Hypothalamus (tissue), 51 donors: ENCODE measurements at places on chromosomes 1 and 21.

DNA sequence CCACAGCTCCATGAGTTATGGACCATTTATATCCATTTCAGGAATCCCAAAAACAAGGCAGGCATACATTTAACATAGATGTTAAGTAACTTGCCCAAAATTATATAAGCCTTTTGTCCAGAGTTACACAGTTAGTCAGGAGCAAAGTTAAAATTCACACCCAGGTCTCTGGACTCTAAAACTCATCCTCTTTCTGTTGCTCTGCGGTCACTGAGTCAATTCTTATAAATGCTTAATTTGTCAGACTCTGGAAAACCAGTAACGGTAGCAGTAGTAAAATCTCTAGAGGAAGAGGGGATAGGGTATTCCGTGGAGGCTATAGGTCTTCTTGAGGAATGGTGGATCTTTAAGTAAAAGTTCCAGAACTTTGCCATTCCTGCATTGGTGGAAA, 223.6 kb upstream of the JUN start:
- no peak for DNase-seq

DNA sequence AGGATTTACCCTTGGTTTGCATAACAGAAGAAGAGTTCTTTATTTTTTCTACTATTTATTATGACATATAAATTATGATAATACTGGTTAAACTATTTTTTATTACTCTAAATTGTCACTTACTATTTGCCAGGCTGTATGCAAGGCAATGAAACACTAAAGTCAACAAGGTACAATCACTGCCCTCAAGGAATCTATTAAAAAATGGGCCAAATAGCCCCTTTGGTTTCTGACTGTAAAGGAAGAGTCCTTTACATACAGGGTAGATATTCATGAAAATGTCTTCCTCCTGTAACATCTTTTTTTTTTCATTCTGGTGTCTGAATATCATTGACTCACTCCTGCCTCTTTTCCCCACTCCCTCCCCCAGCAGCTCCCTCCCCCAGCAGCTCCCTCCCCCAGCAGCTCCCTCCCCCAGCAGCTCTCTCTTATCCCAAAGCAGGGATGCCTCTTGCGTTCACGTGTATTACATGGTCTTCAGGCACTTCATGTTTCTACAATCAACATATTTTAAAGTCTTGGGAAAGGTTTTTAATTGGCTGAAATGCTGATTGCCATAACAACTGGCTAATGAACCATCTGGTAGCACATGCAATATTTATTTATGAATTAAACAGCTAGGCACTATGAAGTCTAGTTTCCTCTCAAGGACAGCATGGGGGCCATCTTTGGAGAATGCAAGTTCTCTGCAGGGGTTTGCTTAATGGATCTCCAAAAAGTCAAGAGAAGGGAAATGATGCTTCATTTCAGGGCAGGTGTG, 400.4 kb upstream of the PLXNA2 start:
- DNase-seq: no peak

DNA sequence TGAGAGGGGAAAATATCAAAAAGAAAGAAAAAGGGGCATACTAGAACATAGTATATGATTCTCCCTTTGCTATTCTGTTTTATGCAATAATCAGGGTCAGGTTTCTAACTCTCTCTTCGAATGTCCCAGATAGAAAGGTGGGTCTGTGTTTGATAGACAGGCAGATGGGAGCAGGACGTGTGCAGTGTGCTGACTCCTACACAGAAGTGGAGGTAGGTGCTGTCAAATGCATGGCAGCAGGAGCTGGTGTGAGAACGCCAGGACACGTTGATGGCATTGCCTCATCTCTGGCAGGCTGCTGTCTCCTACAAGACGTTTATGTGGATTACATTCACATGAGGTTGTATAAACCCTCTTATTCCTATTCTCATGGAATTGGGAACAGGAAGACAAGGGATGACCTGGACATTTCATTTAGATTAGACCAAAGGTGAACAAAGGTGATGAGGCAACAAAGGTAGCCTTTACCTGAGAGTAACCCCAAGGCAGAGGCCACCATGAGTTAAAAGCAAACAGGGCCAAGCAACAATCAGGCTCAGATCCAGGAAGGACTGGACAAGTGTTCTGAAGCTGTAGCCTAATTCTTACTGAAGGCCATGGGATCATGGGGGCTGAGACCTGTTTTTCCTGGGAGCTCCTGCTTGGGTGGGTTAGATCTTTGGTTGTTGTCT, 37.8 kb downstream of the KCNK1 start:
- no peak for DNase-seq

GRCh38 chr21:40680311-40680710, 166.6 kb downstream of the DSCAM start:
- DNase-seq: no peak

DNA sequence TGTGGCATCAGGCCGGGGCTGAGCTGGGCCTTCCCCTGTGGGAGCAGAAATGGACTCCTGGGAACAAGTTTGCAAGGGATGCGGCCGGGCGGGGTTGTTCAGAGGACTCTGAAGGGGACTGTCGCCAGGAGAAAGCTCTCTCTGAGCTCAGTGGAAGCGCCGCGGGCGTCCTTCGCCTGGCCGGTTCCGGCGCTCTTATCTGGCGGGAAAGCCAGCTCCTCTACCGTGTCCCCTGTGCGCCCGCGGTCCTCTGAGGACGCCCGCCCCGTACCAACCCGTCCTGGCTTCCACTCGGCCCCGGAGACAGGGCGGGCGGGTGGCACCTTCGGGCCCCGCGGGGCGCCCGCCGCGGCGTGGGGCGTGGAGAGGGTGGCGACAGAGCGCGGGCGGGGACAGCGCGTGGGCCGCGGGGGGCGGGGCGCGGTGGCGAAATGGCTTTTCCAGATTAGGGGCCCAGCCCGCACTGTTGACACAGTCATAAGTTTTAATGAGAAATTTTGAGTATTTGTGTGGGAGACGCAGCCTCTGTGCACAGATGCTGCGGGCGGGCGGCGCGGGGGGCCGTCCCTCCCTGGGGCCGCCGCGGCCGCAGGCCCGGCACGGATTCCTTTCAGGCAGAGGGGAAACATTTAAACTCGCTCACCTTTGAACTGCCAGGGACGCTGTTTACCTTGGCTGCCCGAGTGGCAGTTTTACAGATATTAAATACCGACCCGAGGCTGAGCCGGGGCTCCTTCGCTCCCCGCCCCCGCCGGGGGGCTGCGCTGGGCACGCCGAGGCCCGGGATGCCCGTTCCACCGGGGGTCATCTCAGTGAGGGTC, 70.2 kb downstream of the FOXD2 start:
- no peak for DNase-seq

- DNase-seq: no peak
Observed at GRCh38 chr1:8464377-8464776, 146.5 kb downstream of the SLC45A1 start.

DNA sequence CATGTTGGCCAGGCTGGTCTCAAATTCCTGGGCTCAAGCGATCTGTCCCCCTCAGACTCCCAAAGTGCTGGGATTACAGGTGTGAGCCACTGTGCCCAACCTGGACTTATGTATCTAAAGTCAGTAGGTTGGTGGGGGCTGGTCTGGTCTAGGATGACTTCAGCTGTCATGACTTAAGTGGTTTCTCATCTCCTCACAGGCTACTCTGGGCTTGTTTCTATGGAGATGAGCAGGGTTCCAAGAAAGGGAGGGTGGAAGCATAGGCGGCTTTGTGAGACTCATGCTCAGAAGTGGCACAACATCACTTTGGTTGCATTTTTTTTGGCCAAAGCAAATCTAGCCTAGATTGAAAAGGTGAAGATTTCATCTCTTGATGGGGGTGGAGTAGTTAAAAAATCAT, 115.9 kb upstream of the IVNS1ABP start:
- no peak for DNase-seq

DNA sequence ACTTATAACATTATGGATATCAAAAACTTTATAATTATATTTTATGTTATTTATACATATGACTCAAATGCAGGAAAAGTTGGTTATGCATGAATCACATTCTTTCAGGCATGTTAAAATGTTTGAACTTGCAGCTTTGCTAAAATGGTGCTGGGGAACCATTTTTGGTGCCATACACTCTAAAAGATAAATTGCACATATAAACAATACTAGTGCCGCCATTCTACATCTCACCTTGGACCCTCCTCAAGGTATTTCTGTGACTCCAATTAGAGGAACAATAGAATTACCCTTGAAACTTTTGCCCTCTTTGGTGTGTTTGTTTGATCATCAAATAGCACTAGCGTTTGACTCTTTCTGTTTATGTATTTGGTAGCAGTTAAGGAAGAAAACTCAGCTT, 997 bp downstream of the PRKACB start:
- no peak for DNase-seq
